Cortex of kidney (tissue), 1 donor: ENCODE measurements at places on chromosomes 11 and 22.

- no peak for DNase-seq
Measured at GRCh38 chr11:60970890-60971289, 590 bp upstream of the CD6 start.

DNA sequence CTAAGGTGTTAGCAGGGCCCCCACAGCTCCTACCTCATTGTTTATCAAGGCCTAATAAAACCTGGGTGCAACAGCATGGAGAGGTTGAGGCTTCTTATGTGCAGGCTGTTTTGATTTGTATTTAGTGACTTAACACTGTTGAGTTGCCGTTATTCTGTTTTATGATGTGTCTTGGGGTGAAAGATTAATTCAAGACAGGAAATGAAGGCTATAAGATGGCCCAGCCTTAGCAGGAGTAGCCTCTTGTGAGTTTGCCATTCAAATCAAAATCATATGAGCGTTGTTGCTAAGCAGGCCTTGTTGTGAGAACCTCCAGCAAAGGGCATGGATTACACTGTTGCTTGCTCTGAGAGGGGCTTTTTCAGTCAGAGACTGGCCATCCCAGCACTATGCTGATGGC, 31.8 kb downstream of the MICAL2 start:
- DNase-seq, result no peak

DNA sequence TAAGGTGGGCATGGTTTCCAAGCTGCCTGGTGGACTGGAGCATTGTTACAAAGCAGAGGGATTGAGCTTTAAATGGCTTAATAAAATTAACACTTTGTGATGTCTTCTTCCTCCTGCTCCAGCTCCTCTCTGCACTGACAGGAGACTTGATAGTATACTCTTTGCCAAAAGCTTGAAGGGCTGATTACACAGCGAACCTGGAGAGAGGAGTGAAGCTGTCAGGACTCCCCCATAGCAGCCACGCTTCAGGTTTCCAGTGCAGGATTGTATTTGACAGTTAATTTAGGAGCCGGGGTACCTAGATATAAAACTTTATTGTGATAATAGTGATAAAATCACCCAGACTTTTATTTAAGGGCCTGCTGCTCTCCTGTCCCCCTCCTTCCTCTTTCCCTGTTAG, 50.0 kb downstream of the TRIM44 start:
- DNase-seq, result no peak

DNA sequence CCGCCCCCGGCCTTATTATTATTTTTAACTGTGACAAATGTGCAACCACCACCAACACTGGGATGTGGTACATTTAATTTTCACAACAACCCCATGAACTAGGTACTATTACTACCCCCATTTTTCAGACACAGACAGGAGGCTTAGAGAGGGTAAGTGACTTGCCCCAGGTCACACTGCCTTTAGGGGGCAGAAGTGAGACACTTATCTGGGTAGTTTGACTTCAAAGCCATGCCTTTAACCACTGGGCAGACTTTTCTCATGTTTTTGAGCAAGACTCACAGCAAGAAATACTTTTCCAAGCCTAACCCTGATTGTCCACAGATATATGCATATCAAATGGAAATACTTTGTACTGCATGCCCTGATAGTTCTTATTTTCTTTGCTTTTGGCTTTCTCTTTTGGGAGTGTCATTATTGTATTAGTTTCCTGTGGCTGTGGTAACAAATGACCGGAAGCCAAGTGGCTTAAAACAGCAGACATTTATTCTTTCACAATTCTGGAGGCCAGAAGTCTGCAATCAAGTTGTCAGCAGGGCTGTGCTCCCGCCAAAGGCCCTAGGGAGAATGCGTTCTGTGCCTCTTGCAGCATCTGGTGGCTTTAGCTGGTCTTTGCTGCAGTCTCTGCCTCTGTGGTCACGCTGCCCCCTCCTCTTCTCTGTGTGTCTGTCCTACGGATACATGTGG, 110.8 kb downstream of the GRIK4 start:
- DNase-seq, result no peak

GRCh38 chr22:19046719-19047609, 75.2 kb downstream of the DGCR2 start:
- DNase-seq, result no peak

GRCh38 chr11:125348674-125349309, 147.3 kb downstream of the FEZ1 start:
- DNase-seq, result no peak

DNA sequence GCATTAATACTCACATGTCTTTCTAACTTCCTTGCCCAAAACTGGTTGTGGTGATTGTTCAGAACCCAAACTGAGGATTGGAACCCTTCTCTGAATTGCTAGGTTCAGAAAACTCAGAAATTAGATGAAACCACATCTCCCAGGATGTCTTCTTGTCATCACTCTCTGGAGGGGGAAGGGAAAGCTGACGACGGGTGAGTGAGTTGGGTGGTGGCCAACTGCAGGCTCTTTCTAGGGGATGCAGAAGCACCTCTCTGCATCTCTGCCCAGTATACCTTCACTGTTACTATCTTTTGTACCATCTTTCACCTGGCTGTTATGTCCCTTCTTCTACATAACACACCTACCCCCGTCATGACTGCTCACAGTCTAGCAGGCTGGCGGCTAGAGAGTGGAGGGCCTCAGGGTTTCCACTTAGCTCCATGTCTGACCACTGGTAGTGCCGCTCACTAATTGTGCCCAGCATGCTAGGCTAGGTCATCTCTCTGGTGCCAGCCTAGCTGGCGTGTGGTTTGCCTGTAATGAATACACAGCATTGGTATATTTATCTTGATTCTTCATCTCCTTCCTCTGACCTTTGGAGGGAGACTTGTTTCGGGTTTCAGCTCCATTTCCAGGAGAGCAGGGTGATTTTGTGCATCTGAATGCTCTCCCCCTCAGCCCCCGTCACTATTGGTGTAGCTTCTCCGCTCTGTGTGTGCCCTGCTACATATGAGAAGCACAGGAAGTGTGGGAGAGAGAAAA, 7.3 kb downstream of the GRAMD1B start:
- no peak for DNase-seq

- no peak for DNase-seq
Measured at GRCh38 chr22:38696606-38697424, 3.9 kb downstream of the JOSD1 start.

DNA sequence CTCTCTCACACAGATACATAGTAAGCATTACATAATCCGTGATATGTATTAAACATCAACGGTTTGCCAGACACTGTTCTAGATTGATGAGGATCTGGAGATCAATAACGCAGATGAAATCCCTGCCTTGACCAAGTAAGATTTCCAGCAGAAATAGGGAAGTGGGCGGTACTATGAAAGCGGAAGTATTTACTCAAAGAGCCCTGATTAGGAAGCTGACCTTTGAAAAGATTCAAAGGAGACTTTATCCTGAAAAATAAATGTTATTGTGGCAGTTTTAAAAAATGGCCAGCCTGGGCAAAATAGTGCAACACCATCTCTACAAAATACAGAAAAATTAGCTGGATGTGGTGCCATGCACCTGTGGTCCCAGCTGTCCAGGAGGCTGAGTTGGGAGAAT, 26.8 kb downstream of the GAB2 start:
- no peak for DNase-seq

DNA sequence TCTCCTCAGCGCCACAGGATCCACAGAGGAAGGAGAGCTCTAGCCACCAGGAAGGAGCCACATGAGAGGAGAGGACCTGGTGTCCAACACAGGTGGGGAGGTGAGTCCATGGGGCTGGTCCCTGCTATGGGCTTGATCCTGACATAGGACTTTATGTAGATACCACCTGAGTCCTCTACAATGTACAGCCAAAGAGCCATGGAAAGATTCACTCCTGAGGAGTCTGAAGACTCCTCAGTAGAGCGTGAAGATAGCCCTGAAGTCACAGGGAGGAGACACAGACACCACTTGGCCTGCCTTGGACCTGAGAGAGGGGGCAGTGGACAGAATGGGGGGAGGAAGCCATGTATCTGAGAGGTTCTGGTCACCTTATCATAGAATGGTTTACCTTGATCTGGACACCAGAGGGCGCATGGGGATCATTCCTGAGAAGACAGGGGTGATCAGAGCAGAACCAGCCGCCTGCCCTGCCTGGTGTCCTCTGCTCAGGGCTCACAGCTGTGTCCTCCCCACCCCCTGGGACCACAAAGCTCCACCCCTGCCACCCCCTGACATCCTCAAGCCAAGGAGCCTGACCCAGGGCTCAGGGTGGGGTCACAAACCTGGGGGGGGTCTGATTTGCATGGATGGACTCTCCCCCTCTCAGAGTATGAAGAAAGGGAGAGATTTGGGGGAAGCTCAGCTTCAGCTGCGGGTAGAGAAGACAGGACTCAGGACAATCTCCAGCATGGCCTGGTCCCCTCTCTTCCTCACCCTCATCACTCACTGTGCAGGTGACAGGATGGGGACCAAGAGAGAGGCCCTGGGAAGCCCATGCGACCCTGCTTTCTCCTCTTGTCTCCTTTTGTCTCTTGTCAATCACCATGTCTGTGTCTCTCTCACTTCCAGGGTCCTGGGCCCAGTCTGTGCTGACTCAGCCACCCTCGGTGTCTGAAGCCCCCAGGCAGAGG, 77.0 kb downstream of the ZNF280B start:
- DNase-seq, result no peak

GRCh38 chr11:37506531-37506930, 908.5 kb upstream of the RAG2 start:
- no peak for DNase-seq

DNA sequence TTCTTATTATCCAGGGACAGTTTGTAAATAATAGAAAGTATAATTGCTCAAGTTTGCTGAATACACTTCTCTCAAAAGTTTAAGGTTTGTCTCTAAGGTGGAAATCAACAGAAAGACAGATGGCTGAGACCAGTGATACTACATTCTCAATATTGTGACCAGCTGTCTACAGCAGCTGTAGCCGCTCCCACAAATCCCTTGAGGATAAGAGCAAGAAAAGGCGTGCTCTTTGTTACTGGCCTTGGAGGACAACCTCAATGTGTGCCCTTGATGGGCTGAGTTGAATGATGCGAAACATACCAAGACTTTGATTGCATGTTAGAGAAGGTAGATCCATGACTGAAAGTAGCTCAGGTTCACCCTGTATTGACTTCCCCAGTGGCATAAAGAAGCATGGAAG, 6.1 kb downstream of the OR6M1 start:
- no peak for DNase-seq

DNA sequence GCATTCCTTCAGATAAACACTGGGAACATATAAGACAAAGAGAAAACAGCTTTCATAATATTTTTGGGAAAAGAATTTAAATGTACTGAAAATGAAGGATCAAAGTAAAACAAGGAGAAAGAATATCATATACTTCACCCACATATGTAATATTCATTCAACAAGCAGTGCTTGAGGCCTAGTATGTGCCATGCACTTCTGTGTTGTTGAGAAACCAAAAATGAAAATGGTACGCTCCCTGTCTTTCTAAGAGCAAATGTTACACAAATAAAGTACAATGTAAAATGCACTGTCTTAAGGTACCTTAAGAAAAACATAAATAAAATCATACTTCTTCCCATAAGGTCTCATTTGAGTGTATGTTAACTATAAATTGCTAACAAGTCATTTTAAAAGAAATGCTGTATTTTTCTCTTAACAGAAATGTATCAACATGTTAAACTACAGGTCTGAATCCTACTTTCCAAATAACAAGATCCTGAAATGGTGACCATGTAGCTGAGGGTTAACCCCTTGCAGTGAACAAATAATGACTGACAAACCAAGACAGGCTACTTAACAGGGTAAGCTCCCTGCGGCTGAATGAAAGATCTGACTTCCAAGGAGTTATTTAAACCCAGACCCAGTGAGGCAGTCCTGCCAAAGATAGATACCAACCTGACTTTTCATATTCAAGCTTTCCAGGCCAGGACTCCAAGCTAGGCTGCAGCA, 377.6 kb downstream of the DCDC1 start:
- DNase-seq, result no peak

DNA sequence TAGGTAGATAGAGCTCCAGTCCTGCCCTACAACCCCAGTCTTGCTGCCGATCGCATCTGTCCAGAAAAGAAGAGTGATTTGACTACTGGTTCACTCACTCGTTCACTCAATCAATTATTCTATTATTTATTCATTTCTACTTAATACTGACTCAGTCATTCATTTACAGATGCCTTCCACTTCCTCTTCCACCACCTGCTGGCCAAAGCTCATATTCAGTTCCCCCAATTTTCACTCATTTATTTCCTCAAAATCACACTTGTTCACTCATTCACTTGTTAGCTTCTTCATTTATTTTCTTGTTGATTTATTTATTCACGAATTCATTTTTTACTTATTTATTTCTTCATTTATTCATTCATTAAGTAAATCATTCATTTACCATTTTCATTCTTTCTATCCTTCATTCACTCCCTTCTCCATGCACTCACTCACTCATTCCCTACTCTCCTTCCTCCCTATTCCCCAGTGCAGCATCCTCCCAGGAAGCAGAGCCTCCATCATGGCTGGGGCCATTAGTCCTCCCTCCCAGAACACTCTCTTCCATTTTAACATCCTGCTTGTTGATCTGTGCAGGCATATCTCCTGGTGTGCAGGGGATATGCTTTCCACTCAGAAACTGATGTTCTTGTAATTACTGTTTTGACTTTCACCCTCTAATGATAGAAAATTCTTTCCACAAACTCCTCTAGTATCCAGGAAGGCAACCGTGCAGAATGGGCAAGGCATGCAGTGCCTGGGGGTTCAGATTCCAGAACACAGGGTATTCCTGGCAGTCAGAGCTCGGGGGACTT, 281.0 kb downstream of the TENM4 start:
- DNase-seq, result no peak

GRCh38 chr11:67468456-67468758, 644 bp downstream of the TMEM134 start:
- no peak for DNase-seq

DNA sequence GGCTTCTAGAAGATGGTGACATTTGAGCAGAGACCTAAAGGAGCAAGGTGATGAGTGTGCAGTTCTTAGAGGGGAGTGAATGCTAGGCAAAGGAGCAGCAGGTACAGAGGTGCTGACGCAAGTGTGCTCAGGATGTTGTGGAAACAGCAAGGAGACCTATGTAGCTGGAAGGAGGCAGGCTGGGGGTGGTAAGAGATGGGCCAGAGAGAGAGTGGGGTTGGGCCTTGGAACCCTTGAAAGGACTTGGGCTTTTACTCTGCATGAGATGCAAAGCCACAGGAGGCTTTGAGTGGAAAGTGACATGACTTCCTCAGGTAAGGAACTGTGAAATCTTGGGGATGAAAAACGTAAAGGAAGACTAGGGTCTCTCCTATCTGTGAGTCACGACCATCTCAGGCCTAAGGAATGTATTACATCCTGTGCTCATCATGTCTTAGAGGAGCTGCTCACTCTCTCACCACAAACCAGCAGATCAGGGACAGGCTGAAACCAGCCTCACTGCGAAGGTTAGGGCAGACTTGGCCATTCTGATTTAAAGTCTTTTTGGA, 65.4 kb downstream of the MICAL2 start:
- no peak for DNase-seq

GRCh38 chr11:124920870-124921609, 2.0 kb downstream of the HEPN1 start:
- DNase-seq, result no peak

- no peak for DNase-seq
Measured at GRCh38 chr11:76553554-76554476, 109.0 kb downstream of the EMSY start.

DNA sequence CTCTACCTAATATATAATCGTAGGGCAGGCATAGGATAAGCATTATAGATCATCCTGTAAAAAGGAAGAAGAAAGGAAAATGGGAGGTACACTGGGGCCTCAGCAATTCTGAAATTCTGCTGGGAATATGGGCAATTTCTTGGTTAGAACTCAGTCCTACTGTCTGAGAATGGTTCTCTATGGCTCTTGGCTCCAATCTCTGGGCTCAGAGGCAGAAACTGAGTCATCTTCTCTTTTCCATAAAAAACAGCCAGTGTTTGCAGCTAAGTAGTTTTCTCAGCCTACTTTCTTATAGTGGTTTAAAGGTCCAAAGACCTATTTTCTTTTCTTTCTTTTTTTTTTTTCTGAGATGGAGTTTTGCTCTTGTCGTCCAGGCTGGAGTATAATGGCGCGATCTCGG, 135.8 kb upstream of the ZBED5 start:
- no peak for DNase-seq
